Memory B cell (primary cell): ENCODE measurements at places on chromosomes 2 and 18.
A peak's percentile ranks its signal among the peaks of the same experiment; 100 is the strongest.

DNA sequence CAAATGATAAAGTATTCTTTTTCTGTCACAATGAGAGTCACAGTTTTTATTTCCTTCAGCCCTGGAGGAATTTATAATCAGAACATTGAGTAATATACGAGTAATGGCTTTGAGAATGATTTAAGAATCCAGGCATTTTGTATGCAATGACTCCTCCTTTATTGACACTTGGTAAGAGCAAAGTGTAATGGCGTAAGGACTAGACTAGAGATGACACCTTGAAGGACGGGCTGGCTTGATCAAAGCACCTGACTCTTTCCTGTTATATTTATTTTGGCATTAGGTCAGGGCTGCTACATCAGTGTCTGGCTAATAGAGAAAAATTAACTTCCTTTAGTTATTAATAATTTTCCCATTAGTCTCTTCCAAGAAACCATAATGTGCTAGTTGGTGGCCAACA lies 482.4 kb upstream of the GCFC2 start:
- no peaks in the 10 kb centered on the region for H3K4me1 ChIP-seq
- H3K27me3 ChIP-seq, result no peaks in the 10 kb centered on the region
- no peak overlapping the region for H3K4me3 ChIP-seq
- DNase-seq, result no peak

- no peaks in the 10 kb centered on the region for H3K27me3 ChIP-seq
- no peak overlapping the region for H3K27ac ChIP-seq
- no peaks in the 10 kb centered on the region for H3K36me3 ChIP-seq
- no peak overlapping the region for H3K4me3 ChIP-seq
- no peak for DNase-seq
Observed at GRCh38 chr2:5617796-5618195, 74.4 kb upstream of the SOX11 start.

GRCh38 chr2:221064880-221065279 lies 507.2 kb downstream of the EPHA4 start:
- peaks cover 6% of the 10 kb centered on the region for H3K27me3 ChIP-seq
- peaks cover 2% of the 10 kb centered on the region for H3K4me1 ChIP-seq
- no peak overlapping the region for H3K27ac ChIP-seq
- no peak for DNase-seq
- H3K4me3 ChIP-seq, result no peak overlapping the region
- no peaks in the 10 kb centered on the region for H3K36me3 ChIP-seq

DNA sequence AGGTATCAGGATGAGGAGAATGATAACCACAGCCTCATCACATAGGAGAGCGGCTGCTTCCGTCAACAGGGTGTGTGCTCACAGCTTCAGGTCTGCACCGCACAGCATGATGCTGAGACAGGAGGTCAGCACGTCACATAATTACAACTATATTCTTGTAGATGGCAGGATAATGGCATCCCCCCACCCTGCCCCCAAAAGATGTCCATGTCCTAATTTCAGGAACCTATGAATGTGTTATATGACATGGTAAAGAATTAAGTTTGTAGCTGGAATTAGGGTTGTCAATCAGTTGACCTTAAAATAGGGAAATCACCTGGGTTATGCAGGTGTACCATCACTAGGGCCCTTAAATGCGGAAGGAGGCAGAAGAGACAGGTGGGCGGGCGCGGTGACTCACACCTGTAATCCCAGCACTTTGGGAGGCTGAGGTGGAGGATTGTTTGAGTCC lies 73.9 kb downstream of the ARL4C start:
- H3K4me1 ChIP-seq, result peaks cover 50% of the 10 kb centered on the region
- H3K36me3 ChIP-seq, result peaks cover 8% of the 10 kb centered on the region
- H3K27ac ChIP-seq, result peak overlapping the region; percentile 62
- no peak for DNase-seq
- no peak overlapping the region for H3K4me3 ChIP-seq
- H3K27me3 ChIP-seq, result no peaks in the 10 kb centered on the region

DNA sequence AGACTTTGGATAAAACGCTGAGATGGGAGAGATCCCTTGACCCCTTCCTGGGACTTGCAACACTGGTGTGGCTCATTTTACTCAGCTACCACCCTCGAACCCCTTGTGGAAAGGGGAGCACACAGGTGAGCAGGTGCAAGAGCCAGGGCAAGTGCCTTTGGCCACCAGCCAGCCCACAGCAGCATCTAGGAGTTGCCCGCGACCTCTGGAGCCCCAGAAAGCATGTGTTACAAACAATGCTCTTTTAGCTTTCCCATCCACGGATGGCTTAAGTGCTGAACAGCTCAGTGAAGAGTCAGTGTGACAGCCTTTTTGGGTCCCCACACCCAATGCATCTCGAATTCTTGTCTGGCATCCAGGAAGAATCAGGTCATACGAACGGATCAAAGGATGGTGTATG lies 197.8 kb downstream of the MEMO1 start:
- H3K27me3 ChIP-seq, result no peaks in the 10 kb centered on the region
- no peak overlapping the region for H3K4me3 ChIP-seq
- peak overlapping the region; percentile 77 for H3K27ac ChIP-seq

DNA sequence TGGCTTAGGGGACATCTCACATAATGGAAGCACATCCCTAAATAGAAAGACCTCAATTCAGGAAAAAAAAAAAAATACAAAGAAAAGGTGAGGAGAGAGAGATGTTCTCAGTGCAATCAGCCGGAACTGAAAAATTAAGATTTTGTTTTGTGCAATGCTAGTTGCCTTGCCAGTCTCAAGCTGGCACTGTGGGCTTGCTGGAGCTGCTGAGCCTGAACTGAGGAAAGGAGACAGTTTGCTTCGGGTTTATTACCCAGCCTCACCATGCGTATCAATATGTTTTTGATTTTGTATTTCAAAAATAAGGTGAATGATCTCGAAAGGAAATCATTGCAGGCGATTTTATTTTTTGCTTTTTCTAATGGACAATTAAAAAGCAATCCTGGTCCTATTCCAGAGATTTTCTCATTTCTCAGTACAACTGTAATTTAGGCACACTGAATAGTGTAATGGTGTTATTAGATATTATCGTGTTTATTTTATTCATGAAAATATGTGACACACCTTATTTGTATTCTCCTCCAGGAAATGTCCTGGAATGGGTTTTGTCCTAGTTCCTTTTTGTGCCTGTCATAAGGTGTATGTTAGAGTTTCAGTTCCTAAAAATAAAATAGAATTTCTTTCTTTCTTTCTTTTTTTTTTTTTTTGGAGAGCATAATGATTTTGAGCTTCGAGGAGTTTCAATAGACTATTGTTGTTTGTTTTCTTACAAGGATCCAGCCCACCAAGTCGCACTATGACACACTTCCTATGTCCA lies 72.8 kb upstream of the ZEB2 start:
- H3K27me3 ChIP-seq, result peaks cover under 1% of the 10 kb centered on the region
- H3K4me3 ChIP-seq, result no peak overlapping the region
- no peaks in the 10 kb centered on the region for H3K36me3 ChIP-seq
- DNase-seq, result no peak
- no peak overlapping the region for H3K27ac ChIP-seq
- H3K4me1 ChIP-seq, result peaks cover 16% of the 10 kb centered on the region

DNA sequence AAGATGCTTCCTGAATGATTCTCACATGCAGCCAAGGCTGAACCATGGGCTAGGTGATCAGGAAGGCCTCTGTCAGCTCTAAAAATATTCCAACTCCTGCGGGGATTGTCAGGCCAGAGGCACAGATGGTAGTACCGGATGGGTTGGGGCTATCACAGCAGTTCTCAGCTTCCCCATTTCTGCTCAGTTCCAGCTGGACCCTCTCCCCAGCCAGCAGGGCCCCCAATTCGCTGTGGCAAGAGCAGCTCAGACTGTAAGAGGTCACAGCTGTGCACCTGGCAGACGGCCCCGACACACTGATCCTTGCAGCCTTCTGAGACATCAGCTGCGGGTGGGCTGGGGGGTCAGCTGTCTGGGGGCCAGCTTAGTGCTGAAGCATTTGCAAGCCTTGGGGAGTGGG lies 43.6 kb upstream of the TCF7L1 start:
- no peaks in the 10 kb centered on the region for H3K36me3 ChIP-seq
- H3K27ac ChIP-seq, result no peak overlapping the region
- H3K27me3 ChIP-seq, result peaks cover 2% of the 10 kb centered on the region
- no peak for DNase-seq
- no peak overlapping the region for H3K4me3 ChIP-seq

GRCh38 chr2:34337735-34338134 lies 738.6 kb upstream of the FAM98A start:
- H3K27me3 ChIP-seq, result no peaks in the 10 kb centered on the region
- H3K4me3 ChIP-seq, result no peak overlapping the region
- H3K4me1 ChIP-seq, result no peaks in the 10 kb centered on the region
- DNase-seq, result no peak

GRCh38 chr2:54285451-54285850 lies 29.4 kb upstream of the TSPYL6 start:
- no peaks in the 10 kb centered on the region for H3K27me3 ChIP-seq
- peaks cover 2% of the 10 kb centered on the region for H3K4me1 ChIP-seq
- no peak overlapping the region for H3K27ac ChIP-seq

DNA sequence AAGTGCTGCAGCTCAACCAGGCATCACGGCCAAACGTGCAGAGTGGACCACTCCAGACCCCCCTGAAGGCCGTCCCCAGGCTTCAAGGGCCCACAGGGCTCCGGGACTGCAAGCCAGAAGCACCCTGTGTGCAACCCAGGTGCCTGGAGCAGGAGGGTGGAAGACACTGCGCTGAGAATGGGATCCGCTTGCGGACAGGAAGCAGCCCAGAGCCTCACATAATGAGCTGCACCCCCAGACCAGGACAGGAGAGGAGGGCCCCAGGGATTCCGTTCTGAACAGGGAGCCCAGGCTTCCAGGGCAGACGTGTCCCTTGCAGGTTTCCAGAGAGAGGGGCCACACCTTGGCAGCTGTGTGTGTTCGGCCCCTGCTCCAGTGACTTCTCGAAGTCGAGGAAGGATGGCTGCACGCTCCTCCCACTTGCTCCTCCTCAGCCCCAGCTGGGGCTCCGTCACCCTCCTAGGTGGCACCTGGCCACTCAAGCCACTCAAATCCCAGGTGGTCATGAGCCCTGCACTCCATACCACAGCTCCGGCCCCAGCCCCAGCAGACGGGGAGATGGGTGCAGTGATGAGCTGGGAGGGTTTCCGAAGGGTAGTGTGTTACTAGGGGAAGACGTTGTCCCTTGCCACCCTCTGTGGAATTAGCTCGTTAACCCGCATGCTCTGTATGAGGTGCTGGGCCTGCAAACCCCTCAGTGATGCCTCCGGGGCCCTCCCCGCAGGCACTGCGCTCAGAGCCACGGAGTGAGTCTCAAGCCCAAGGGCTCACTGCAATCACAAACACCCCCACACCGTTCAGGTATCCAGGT lies 79.2 kb downstream of the NDUFA10 start:
- H3K27me3 ChIP-seq, result no peaks in the 10 kb centered on the region
- H3K4me3 ChIP-seq, result no peak overlapping the region
- H3K27ac ChIP-seq, result no peak overlapping the region

DNA sequence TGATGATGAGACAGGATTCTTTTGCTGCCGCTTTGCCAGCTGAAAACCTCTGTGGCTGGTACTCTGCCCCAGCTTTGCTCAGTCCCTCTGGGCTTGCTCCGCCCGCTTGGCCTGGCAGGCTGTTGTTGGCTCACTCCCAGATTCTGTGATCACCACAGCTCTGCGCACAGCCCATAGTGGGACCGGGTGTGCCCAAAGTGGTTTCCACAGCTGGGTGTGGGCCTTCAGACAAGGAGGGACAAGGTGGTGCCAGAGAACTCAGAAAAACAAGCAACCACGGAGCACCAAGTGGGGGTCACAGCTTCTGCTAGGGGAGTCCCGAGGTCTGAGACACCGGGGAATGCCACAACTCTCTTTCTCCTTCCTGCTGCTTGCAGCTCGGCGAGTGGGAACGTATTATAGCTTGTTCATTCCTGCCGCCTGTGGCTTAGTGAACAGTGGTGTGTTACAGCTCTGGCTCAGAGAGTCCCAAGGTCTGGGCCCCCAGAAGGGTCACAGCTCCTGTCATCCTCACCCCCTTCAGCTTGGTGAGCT lies 9.2 kb upstream of the KYNU start:
- peak; percentile 25 for DNase-seq
- H3K27ac ChIP-seq, result peak overlapping the region; percentile 97
- peak overlapping the region; percentile 76 for H3K4me3 ChIP-seq
- H3K27me3 ChIP-seq, result no peaks in the 10 kb centered on the region

DNA sequence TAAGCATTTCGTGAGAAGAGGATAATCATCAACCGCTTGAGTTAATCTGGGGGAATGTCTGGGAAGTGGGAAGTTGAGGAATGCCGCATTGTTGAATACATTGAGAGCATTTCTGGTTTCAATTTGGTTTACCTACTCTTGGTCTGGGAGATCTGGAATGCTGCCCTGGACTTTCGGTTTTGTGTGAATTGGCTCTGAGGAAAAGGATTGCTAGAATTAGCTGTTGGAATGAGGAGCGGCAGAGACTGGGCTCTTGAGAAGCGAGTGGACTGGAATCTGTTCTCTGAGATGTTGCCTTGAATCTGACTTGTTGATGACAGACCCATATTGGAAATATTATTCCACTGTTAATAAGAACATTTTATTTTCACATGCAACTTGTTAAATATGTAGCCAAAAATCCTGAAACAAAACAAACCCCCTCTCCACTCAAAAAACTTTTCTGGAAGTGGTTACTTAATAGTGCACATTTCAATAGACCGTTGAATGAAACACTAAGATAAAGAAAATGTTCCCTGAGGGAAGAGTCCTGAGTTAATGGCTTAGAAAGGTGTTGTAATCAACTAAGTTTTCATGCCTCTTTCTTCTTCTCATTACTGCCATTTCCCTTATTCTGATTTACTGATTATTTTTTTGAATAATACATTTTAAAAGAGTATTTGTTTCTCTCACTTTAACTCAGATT lies 50.8 kb downstream of the PTPRM start:
- H3K27me3 ChIP-seq, result no peaks in the 10 kb centered on the region
- no peak overlapping the region for H3K27ac ChIP-seq
- no peak overlapping the region for H3K4me3 ChIP-seq
- DNase-seq, result no peak
- no peaks in the 10 kb centered on the region for H3K4me1 ChIP-seq
- no peaks in the 10 kb centered on the region for H3K36me3 ChIP-seq

DNA sequence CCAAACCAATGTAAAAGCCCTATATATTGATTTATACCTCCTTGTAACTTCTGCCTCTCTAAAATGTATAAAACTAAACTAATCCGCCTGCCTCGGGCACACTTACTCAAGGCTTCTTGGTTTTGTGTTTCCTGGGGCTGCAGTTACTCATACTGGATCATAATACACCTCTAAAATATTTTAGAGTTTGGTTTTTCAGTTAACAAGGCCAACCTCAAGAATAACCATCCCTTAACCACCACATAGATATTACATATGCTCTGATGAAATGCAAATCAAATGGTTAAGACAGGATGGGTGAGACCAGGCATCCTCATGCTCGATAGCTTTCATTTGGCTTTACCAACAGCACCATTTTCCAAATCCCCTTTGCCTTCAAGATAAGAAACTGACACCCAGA lies 46.4 kb downstream of the UXS1 start:
- H3K27ac ChIP-seq, result peak overlapping the region; percentile 72
- H3K4me1 ChIP-seq, result peaks cover 23% of the 10 kb centered on the region
- DNase-seq, result no peak
- H3K27me3 ChIP-seq, result no peaks in the 10 kb centered on the region

DNA sequence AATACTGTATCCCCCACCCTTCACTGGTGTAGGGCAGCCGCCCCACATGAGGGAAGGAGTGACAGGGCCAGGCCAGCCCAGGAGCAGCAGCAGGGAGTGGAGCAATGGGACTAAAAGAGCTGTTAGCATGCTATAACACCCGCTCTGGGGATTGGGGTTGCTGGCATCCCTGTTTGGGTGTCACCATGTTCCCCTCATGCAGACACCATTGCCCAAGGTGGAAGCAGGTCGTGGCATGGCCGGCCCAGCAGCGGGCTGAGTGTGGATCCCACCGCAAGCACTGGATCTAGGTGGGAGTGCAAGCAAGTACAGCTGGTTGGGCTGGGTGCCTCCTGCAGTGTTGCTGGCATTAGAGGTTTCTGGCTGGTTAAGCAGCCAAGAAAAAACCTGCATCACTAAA lies 3.3 kb upstream of the SULT6B1 start:
- no peak for DNase-seq
- peaks cover 1% of the 10 kb centered on the region for H3K36me3 ChIP-seq
- H3K27ac ChIP-seq, result no peak overlapping the region
